ENCODE measurements at places on chromosomes 4 and X.

GRCh38 chr4:7005571-7005970 is 37.6 kb upstream of the TADA2B start:
- no peak for DNase-seq

- no peak for DNase-seq
Observed at GRCh38 chr4:94221916-94222315, 14.3 kb downstream of the SMARCAD1 start.

DNA sequence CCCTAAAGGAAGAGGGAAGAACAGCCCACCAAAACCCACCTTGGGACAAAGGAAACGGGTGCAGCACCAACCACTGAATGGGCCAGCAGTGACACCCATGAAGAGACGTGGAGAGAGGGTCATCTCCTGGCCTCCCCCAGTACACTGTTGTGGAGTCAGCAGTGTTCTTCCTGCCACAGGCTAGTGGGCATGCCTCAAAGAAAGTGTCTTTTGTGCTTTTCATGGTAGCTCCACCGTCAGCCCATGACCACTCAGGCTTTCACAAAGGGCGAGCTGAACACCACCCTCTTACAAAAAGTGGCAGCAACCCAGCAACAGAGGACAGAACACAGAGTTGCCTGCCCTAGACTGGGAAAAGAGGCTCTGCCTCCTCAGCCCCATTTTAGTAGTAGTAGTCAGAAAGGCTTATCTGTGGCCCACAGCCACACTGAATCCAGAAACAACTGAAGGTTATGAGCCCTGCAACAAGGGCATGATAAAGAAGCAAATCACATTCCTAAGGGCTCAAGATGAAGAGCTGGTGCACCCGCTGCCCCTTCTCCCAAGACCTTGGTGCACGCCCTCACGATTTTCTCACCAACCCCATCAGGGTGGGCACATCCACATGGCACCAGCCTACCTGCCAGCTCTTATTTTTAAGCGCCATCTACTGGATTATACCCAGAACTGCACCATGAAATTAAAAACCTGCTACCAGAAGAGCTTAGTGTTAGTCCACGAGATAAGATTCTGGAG is 53.1 kb downstream of the RAB28 start:
- no peak for DNase-seq

DNA sequence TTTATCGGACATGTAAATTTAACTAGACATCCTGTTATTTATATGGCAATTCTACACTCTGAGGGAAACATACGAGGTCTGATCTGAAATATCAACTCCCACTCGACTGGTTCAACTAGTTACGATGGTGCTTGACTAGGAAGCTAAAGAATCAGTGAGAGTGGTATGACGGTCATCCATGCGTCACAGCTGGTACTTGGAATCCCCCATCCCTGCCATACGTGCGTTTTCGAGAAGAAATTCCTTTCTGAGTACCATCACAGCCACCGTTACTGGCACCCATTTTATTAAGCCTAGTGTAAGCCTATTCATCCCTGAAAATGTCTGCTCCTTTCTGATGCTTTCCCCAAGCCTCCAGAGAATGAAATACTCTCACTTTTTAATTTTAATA is 695 bp upstream of the PIGA start:
- no peak for DNase-seq
